ENCODE measurements at places on chromosomes 12 and 14. TPM values are rescaled to one million over a fixed set of nuclear protein-coding genes. Genes with fewer than 3 reads are reported as not detected.

GRCh38 chr14:70558356-70558755, 23.6 kb upstream of the ADAM20 start:
- DNase-seq: no peak
- H3K4me3 ChIP-seq: no peak overlapping the region
- H3K4me1 ChIP-seq: peaks cover 2% of the 10 kb centered on the region
- peaks cover 28% of the 10 kb centered on the region for H3K36me3 ChIP-seq
- H3K27me3 ChIP-seq: no peaks in the 10 kb centered on the region

- no peak overlapping the region for H3K4me3 ChIP-seq
- no peaks in the 10 kb centered on the region for H3K27me3 ChIP-seq
- H3K36me3 ChIP-seq: no peaks in the 10 kb centered on the region
- no peak for DNase-seq
- H3K4me1 ChIP-seq: no peaks in the 10 kb centered on the region
- no peak overlapping the region for H3K27ac ChIP-seq
Measured at GRCh38 chr14:68278576-68279436, 459.2 kb downstream of the RAD51B start.

DNA sequence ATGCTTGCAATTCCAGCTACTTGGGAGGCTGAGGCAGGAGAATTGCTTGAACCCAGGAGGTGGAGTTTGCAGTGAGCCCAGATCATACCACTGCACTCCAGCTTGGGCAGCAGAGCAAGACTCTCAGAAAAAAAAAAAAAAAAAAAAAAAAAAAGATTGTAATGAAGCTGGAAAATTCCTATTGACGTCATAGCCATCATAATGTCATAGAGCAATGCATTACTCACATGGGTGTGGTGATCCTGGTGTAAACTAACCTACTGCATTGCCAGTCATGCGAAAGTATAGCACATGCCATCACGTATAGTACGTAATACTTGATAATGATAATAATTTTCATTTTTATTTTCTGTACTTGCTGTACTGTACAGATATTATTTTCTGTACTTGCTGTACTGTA, 42.7 kb upstream of the NID2 start:
- no peaks in the 10 kb centered on the region for H3K36me3 ChIP-seq
- no peaks in the 10 kb centered on the region for H3K4me1 ChIP-seq
- H3K27ac ChIP-seq: no peak overlapping the region
- no peaks in the 10 kb centered on the region for H3K27me3 ChIP-seq
- no peak for DNase-seq
- H3K4me3 ChIP-seq: no peak overlapping the region

DNA sequence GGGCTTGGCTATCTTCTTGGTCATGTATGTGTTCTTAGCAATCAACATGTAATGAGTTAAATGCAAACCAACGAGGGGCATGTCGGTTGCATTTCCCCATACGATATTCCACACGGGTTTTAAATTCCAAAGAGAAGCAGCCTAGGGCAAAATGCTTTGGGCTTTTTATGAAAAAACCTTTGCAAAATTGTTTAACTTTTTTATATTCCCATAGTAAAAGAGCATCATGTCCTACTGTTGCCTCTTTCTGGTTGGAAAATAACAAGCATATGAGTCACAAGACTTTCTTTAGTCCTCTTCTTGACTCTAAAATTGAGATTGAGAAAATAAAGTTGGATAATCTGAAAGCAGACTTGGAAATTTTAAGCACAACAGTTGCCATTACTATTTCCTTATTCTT, 3.8 kb upstream of the DIO2 start:
- peaks cover 3% of the 10 kb centered on the region for H3K27me3 ChIP-seq
- H3K36me3 ChIP-seq: no peaks in the 10 kb centered on the region
- no peak overlapping the region for H3K27ac ChIP-seq
- no peak overlapping the region for H3K4me3 ChIP-seq
- peaks cover 7% of the 10 kb centered on the region for H3K4me1 ChIP-seq
- DNase-seq: no peak

- no peaks in the 10 kb centered on the region for H3K36me3 ChIP-seq
- no peak overlapping the region for H3K4me3 ChIP-seq
- peak; percentile 89 for DNase-seq
- no peak overlapping the region for H3K27ac ChIP-seq
- H3K4me1 ChIP-seq: peaks cover 1% of the 10 kb centered on the region
Measured at GRCh38 chr12:124939421-124940142, 25.1 kb upstream of the UBC start.

TDRD9 gene
- not detected for total RNA-seq

- no peak for DNase-seq
- H3K27me3 ChIP-seq: no peaks in the 10 kb centered on the region
Measured at GRCh38 chr14:99157246-99157645, 114.8 kb downstream of the BCL11B start.

GRCh38 chr14:23237772-23238594, at the start of gene RNF212B:
Gene RNF212B (plus strand): TSS chr14:23237936. CDS start chr14:23240346, 2,410 bp downstream.
- H3K36me3 ChIP-seq: no peaks in the 10 kb centered on the region
- peak within 1 kb of the TSS; percentile 59 for H3K4me3 ChIP-seq
- peak; percentile 88 for DNase-seq
- H3K27ac ChIP-seq: no peak within 1 kb of the TSS
- no peaks in the 10 kb centered on the region for H3K27me3 ChIP-seq

- H3K27ac ChIP-seq: no peak overlapping the region
- peaks cover 5% of the 10 kb centered on the region for H3K36me3 ChIP-seq
- peaks cover 9% of the 10 kb centered on the region for H3K4me1 ChIP-seq
- H3K27me3 ChIP-seq: no peaks in the 10 kb centered on the region
- H3K4me3 ChIP-seq: no peak overlapping the region
Measured at GRCh38 chr12:26327975-26328644, 132.7 kb downstream of the SSPN start.

RASSF9 gene
- not detected for total RNA-seq

DNA sequence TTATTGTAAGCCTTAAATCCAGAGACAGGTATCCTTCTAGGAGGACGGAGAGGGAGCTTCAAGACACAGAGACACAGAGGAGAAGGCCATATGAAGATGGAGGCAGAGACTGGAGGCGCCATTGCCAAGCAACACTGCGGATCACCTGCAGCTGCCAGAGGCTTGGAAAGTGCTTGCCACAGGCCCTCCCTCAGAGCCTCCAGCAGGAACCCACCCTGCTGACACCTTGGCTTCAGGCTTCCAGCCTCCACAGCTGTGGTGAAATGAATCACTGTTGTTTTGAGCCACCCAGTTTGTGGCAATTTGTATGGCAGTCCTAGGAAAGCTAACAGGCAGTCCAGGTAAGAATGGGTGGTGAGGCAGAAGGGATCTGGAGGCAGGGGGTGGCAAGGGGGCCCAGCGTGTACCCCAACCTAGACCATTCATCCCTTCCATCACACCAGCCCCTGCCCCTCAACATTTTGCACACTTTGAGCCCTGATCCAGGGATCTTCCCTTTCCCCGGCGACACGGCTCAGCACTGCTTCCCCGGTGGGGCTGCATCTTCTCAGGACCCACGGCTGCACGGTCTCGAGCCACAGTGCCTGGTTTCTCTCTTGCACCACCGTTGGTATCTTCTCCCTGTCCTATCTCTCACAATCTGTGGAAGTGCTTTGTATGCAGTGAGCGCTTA, 22.3 kb upstream of the BCDIN3D start:
- H3K4me1 ChIP-seq: peaks cover 33% of the 10 kb centered on the region
- H3K4me3 ChIP-seq: no peak overlapping the region
- H3K36me3 ChIP-seq: peaks cover 4% of the 10 kb centered on the region
- DNase-seq: no peak
- H3K27ac ChIP-seq: no peak overlapping the region
- peaks cover 2% of the 10 kb centered on the region for H3K27me3 ChIP-seq

DNA sequence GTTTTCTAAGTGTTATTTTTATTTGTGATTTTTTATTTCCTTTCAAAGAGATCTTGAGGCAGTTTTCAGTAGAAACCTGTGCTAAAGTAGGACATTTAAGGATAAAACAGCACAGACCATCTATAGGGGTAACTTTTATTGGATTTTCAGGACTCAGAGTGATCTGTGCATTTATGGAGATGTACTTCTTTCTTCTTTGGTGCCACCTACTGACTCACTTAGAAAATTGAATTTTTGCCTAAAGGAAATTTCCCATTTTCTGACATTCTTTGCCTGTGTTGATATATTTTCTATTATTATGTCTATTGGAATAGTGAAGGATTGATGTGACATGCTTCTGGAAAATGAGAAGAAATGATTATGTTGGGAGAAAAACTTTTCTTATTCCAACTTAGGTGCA, 113.0 kb downstream of the UNC79 start:
- no peak for DNase-seq
- H3K36me3 ChIP-seq: no peaks in the 10 kb centered on the region
- no peaks in the 10 kb centered on the region for H3K27me3 ChIP-seq
- H3K4me1 ChIP-seq: no peaks in the 10 kb centered on the region

SIX6 gene
- total RNA-seq: not detected

- no peak for DNase-seq
- no peaks in the 10 kb centered on the region for H3K27me3 ChIP-seq
- no peak overlapping the region for H3K4me3 ChIP-seq
- H3K27ac ChIP-seq: no peak overlapping the region
Measured at GRCh38 chr12:75766263-75767160, 255.1 kb upstream of the KRR1 start.

VWF gene
- total RNA-seq: 0.37 TPM

LRTM2 gene
- total RNA-seq: 14.6 TPM

- no peak for DNase-seq
- H3K27me3 ChIP-seq: peaks cover 1% of the 10 kb centered on the region
- no peak overlapping the region for H3K27ac ChIP-seq
- H3K4me1 ChIP-seq: no peaks in the 10 kb centered on the region
Measured at GRCh38 chr12:70418101-70418500, 52.0 kb downstream of the KCNMB4 start.

- H3K4me1 ChIP-seq: peaks cover 8% of the 10 kb centered on the region
- H3K27ac ChIP-seq: no peak overlapping the region
- H3K27me3 ChIP-seq: no peaks in the 10 kb centered on the region
- H3K36me3 ChIP-seq: no peaks in the 10 kb centered on the region
Measured at GRCh38 chr12:91985002-91985787, 160.5 kb downstream of the BTG1 start.
